ENCODE measurements at places on chromosomes 3 and 15. TPM values are rescaled to one million over a fixed set of nuclear protein-coding genes. Genes with fewer than 3 reads are reported as not detected.

GOLGA6B gene
- not detected for polyA plus RNA-seq

MESP1 gene
- 0.25 TPM for polyA plus RNA-seq

RYR3 gene
- polyA plus RNA-seq = not detected

FOXB1 gene
- polyA plus RNA-seq = not detected

GOLGA6D gene
- polyA plus RNA-seq = not detected

MINAR1 gene
- polyA plus RNA-seq = 0.16 TPM

SUCNR1 gene
- not detected for polyA plus RNA-seq

SH2D7 gene
- polyA plus RNA-seq = not detected

PIK3CB gene
- polyA plus RNA-seq = 6.3 TPM

EPHA6 gene
- not detected for polyA plus RNA-seq

GOLGA6A gene
- polyA plus RNA-seq = not detected

PP2D1 gene
- not detected for polyA plus RNA-seq

GOLGA8M gene
- 0.28 TPM for polyA plus RNA-seq

GRCh38 chr15:67838789-67839332, 984 bp downstream of the RNU6-1 start:
- peak; percentile 45 for DNase-seq

- DNase-seq = peak; percentile 72
These were observed 20.4 kb downstream of the FAH start for GRCh38 chr15:80173022-80173759.

- DNase-seq = no peak
These were observed 20.6 kb downstream of the SNTN start for GRCh38 chr3:63673111-63673510.

- DNase-seq = no peak
These were observed 524.7 kb downstream of the GRM7 start for GRCh38 chr3:7385635-7386034.

GRCh38 chr3:13414040-13414729, 5.9 kb downstream of the NUP210 start:
- peak; percentile 94 for DNase-seq

GRCh38 chr3:108125153-108125543, 34.3 kb upstream of the CD47 start:
- no peak for DNase-seq

GRCh38 chr15:100189849-100190248, 151.9 kb downstream of the ADAMTS17 start:
- no peak for DNase-seq

- no peak for DNase-seq
These were observed 114.0 kb upstream of the ALDH1A3 start for GRCh38 chr15:100765467-100766241.

DNA sequence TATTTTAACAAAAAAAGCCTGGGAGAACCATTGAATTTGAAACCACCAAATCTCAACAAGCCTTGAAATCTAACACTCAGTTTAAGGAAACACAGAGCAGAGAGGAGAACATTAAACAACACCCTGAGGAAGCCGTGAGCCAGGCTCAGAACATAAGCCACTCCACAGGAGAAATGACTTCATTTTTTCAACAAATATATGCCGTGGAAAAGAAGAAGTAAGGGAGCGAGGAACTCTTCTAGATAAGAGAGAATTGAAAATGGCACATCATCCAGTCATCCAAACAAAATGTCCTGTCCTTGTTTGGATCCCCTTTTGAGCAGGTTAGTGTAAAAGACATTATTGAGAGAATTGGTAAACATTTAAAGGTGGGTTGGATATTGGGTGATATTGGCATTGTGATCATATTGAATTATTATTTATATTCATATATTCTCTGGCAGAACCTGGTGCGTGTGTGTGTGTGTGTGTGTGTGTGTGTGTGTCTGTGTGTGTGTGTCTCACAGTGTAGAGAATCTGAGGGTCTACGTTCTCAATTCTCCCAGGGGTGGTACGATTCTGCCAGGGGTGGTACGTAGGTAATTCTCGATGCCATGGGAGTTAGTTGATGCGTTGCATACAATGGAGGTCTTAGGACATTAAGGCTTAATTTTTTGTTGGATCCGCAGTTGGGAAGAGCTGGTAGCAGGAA, 94.4 kb downstream of the ST6GAL1 start:
- DNase-seq = peak; percentile 52

- no peak for DNase-seq
These were observed 9.2 kb upstream of the WDR49 start for GRCh38 chr3:167662919-167663400.

- DNase-seq = no peak
These were observed 449.1 kb downstream of the IL5RA start for GRCh38 chr3:2661078-2661477.

DNA sequence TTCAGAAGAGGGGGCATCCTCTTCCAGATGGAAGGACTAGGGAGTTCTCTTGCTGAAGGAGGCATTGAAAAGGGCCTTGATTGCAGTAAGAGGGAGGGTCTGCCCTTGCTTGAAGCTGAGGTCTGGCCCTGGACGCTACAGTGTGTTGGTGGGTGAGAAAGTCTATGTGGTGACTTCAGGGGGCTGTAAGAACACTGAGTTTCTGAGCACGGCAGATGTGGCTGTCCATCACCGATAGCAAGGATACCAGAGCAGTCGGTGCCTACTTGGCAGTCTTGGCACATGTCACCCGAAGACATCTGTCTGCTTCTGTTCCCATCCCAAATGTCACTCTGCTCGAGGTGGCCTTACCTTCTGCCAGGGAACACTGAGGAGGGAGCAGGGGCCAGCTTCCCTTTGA, 631.1 kb upstream of the CFAP20DC start:
- DNase-seq = no peak

DNA sequence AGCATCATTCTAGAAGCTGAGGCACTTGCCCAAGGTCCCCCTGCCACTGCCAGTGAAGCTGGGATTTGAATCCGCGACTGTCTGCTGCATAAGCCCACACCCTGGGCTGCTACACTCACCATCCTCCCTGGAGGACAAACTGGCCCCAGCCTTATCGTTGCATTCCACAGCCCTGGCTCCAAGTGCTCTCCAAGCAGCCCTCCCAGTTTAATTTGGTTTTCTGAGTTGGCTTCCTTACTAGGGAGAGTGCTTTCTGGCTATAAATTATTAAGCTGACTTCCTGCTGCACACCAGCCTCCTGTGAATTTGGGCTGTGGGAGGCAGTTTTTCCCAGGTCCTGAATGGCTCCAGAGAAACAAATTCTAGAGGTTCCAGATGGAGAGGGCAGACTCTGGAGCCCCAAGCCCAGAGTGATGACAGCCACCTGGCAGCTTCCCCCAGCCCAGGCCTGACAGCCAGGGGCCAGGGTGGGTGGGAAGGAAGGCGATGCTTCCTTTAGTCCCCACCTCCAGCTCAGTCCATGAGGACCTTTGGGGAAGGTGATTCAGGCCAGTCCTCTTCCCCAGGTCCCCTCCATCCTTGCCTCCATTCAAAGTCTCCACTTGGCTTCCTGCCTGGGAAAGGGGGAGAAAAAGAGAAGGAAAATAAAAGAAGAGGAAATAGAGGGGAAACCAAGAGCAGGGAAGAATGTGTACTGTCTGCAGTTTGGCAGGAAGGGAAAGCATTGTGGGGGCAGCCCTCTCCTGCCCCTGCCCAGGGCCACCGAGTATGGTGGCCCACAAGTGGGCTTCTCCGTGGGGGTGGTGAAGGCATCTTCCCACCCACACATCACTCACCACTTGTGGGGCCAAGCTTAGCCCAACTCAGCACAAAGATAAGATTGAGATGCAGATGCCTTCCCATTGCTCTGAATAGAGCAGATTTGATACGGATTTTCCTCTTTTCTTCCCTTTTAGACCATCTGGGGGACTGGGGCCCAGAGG, 69.6 kb downstream of the SEMA5B start:
- DNase-seq = no peak

- no peak for DNase-seq
These were observed 654.4 kb upstream of the ADAMTS9 start for GRCh38 chr3:65342084-65342683.

- DNase-seq = no peak
These were observed 23.7 kb upstream of the TBC1D21 start for GRCh38 chr15:73849641-73850040.

DNA sequence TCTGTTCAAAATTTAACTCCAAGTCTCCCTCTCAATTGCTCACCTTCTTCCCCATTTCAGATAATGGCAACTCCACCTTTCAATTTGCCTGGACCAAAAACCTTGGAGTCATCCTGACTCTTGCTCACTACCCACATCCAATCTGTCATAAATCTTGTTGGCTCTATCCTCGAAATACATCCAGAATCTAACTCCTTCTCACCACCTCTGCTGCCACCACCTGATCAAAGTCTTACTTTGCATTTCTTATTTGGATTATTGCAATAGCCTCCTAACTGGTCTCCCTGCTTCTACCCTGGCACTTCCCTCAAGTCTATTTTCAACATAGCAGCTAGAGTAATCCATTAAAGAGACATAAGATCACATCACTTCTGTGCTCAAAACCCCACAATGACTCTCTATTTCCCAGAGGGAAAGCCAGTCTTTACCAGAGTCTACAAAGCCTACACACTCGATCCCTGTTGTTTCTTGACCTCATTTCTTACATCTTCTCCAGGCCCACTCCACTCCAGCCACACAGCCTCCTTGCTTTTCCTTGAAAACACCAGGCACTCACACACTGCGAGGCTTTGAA, 86.6 kb downstream of the GPR156 start:
- peak; percentile 16 for DNase-seq

DNA sequence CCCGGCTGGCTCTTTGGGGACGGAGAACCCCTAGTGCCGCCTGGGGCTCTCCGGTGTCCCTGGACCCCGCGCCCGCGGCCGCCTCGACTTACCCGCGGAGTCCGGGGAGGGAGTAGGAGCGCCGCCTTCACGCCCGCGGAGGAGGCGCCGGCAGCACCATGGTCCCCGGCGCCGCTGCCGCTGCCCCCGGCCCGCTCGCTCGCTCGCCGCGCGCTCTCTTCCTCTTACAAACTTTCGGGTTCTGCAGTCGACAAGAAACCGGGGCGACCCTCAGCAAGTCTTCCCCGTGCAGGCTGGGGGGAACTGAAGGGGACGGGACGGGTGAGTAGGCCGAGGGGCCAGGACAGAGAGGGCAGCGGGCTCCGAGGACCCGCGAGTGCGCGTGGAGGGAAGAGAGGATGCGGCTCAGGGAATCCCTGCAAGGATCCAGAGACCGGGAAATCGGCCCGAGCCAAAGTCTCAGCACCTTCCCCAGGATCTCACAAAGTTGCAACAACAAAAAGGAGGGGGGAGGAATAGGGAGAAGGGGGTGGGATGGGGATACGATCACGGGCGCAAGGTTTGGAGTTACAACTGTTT, 2.0 kb downstream of the FOXP1 start:
- peak; percentile 78 for DNase-seq

- DNase-seq = no peak
These were observed 69.1 kb upstream of the TNFAIP8L3 start for GRCh38 chr15:51163843-51164242.

DNA sequence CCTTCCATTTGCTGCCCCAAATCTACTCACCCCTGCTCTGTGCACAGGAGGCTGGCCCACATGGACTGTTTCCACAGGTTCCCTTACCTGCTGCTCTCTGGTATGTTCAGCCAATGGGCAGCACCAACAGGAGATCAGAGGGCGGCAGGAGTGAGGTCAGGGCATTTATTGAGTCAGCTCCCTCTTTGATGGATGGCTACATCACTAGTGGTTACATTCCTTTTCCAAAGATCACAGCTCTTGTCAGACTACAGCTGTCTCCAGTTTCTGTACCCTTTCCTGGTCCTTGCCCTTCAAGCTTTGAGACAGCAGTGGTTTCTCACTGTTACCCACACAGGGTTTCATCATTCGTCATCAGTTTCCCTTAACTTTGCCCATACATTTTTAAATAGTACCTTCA, 325.1 kb downstream of the SUCLG2 start:
- no peak for DNase-seq

GRCh38 chr3:190155752-190156151, 35.1 kb upstream of the P3H2 start:
- DNase-seq = no peak

DNA sequence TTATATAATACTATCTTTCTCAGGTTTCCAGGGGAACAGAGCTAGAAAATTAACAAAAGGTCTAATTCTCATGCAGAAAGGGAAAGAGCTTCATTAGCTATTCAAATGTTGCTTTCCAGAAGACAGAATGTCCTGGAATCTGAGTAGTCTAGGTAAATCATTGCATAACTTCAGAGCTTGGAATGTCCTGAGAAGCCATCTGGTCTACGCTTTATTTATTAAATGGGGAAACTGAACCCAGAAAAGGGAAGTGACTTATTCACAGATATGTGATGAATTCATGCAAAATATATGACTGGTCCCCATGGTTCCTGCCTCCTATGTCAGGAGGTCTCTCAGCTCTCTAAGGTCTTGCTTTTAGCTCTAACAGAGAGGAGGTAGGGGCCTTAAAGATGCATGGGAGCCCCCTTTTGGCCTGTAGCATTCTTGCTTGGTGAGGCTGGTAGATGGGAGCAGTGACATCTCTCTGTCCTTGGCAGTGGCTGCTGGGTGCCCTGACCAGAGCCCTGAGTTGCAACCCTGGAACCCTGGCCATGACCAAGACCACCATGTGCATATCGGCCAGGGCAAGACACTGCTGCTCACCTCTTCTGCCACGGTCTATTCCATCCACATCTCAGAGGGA, 99.2 kb downstream of the CEMIP start:
- DNase-seq = peak; percentile 21

GRCh38 chr15:70517194-70517590, 246.2 kb downstream of the UACA start:
- no peak for DNase-seq

DNA sequence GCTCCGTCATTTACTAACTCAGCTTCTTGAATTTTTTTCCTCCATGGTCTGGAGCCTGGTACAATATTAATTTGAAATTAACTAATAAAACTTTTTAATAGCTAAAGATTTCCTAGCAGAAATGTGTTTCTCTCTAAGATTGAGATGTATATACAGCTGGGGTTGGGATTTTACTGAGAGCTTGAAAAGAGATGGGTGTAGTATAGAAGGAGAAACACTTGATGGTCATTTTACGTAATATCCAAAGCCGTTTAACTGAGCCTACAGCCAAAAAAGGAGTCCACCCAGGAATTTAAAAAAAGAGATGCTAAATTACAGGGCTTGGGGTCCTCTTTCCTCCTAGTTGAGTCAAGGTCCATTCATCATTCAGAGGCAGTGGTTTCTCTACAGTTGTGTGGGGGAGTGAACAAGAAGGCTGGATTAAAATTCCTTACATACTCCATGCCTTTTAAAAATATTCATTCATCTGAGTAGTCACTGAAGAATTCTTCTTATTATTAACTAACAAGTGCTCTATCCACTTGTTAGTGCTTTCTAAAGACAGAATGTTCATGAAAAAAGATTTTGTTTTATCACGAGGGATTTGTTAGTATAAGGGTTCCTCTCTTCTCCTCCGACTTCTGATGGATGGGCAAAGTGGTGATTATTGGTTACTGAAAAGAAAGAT, 255.3 kb upstream of the IL12A start:
- no peak for DNase-seq

- DNase-seq = no peak
These were observed 223.8 kb downstream of the OPA1 start for GRCh38 chr3:193816656-193817311.

DNA sequence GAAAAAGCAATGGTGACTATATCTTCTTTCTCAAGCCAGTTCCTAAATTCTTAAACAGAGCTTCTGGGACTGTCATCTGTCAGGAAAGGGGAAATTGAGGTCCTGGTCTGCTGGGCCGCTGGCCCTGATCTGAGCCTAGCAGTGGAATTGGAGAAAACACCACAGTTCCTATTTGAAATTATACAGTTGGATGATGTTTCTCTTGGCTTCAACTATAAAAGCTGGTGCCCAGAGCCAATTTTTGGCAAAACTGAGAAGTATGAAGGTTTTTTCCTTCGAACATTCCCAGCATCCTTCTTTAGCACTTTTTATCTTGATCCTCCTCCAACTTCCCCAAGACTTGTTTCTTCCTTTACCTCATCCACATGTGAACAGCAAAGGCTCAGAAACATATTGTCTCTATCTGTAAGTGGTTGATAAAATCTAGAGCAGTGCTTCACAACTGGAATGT, 83.9 kb downstream of the CD47 start:
- DNase-seq = no peak

Measured in B cell (primary cell).